Cerebellum (tissue), 4 donors: ENCODE measurements at places on chromosomes 2 and 18.
A peak's percentile ranks its signal among the peaks of the same experiment; 100 is the strongest.

GRCh38 chr2:232574674-232575403 is 24.4 kb downstream of the EIF4E2 start:
- no peak for DNase-seq

GRCh38 chr2:141806090-141806489 is 324.7 kb downstream of the LRP1B start:
- no peak for DNase-seq

- no peak for DNase-seq
Observed at GRCh38 chr2:120245520-120246332, 6.9 kb upstream of the RALB start.

GRCh38 chr2:67294218-67294617 is 102.9 kb upstream of the ETAA1 start:
- DNase-seq = no peak

GRCh38 chr2:42765686-42766085 is 1.8 kb upstream of the OXER1 start:
- no peak for DNase-seq

- DNase-seq = no peak
Observed at GRCh38 chr2:135786823-135787222, 45.2 kb downstream of the UBXN4 start.

DNA sequence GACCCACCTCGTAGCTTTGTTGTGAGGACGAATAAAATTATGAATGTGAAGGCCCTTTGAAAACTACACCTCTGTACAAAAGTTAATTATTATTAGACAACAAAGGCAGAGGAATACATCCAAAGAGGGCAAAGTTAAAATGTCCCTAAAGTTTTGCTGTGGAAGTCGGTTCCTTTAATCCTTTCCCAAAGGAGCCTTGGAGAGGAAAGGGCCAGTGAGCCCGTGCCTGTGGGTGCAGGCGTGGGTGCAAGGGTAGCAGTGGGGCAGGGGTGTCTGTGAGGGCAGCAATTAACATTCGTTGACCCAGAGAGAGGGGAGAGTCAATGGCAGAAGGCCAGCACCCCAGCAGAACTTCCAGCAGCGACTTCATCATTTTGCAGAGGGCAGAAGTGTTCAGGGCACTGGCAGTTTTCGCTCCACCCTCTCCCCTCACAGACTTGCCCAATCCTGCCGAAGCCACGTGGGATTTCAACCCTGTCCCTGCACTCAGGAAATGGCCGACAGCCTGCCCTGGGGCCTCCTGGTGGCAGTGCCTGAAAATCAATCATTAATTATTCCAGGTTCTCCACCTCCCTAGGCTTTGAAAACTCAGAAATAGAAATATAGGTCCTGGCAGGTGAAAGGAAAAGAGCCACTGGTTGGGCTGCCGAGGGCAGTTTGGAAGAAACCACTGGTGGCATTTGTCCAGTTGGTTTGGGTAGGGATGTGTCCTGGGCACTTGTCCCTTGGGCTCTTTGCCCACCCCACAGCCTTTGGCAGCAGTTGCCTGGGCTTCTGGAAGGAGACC is 4.2 kb upstream of the PAX8 start:
- DNase-seq = no peak

DNA sequence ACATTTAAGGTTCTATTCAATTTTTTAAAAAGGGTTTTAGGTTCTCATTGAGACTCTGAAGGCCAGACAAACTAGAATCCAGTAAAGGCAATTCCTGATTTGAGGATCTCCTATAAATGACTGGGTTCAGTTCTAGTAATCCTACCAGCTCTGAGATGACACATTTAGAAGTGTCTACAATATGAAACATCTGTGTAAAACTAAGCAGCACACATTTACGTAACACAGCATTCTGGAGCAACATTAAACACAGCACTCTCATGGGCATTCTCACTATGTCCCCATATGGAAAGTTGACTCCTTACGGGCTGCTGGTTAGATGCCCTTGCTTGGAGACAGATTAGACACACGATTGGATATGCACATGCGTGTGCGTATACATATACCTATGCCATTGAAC is 114.4 kb downstream of the ZNF385B start:
- no peak for DNase-seq

GRCh38 chr2:70673041-70673647 is 94.9 kb downstream of the ADD2 start:
- DNase-seq = no peak

- DNase-seq = no peak
Observed at GRCh38 chr18:28115149-28115550, 61.8 kb downstream of the CDH2 start.

- DNase-seq = no peak
Observed at GRCh38 chr2:229486673-229487072, 215.6 kb upstream of the PID1 start.

- no peak for DNase-seq
Observed at GRCh38 chr18:79790996-79791972, 6.5 kb upstream of the KCNG2 start.

- DNase-seq = no peak
Observed at GRCh38 chr2:157185476-157186227, 71.9 kb upstream of the GALNT5 start.

DNA sequence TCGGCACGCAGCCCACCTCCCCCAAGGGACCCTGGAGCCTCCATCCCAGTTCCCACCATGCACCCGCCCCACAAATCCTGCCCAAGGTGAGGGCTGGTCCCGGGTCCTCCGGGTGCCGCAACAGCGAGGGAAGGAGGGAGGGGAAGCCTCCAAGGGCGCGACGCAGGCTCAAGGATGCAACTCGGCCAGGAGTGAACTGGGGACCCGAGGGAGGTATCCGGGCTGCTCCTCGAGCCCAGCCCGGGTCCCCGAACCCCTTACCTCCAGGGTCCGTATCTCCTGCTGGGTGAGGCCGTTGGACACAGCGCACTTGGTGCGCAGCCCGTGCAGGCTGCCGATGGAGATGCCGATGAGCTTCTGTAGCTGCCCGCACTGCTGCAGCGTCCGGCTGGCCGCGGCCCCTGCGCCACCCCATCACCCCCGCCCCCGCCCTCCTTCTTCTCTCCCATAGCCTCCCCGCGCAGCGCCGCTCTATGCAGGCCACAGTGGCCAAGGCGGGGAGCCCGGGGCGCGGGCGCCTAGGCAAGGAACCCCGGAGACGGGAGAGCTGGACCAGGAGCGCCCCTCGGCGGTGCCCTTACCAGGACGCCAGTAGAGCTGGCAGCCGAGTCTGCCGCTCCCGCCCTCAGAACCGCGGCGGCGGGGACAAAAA is 124.1 kb downstream of the ANKRD30BL start:
- DNase-seq = peak; percentile 1

GRCh38 chr18:32753656-32754260 is 19.1 kb downstream of the KLHL14 start:
- no peak for DNase-seq

DNA sequence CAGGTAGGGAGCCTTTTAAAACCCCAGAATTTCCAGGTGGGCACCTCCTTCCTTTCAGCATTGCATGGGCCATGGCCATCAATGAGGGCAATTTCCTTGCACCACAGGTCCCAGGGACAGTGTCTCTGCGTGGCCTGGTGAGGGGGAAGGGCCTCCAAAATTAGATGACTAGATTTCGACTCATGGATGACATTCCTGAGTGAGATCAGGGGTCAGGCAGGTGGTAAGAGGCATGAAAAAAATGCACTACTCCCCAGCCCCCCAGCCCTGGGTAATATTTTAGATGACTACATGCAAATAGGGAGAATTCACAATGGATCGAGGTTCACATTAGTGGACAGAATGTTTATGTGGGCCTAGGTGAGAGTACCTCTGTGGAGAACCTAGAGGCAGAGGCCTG is 19.0 kb upstream of the IGFBP5 start:
- DNase-seq = no peak

GRCh38 chr18:77544792-77545191 is 295.1 kb downstream of the GALR1 start:
- no peak for DNase-seq

GRCh38 chr2:10531874-10532637 is 83.9 kb upstream of the ODC1 start:
- DNase-seq = no peak

- no peak for DNase-seq
Observed at GRCh38 chr2:227320305-227321094, 4.6 kb upstream of the MFF start.

GRCh38 chr2:102444233-102444632 is 21.3 kb downstream of the IL18RAP start:
- DNase-seq = no peak

DNA sequence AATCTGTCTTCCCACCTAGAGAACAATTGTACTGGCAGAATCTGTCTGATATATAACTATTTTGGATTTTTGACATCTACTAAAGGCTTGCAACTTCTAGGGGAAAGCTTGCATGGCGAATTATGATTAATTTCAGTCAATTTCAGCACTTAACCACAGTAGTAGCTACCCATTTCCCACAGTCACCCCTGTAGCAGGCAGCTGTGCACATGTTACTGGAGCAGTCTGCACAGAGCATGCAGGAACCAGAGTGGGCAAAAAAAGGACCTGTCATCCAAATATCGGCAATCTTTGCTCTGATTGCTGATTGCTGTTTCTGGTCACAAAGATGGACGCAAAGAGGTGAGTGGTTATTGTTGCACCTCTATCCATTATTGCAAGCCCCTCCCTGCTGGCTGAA is 473.3 kb downstream of the SPAG16 start:
- no peak for DNase-seq

DNA sequence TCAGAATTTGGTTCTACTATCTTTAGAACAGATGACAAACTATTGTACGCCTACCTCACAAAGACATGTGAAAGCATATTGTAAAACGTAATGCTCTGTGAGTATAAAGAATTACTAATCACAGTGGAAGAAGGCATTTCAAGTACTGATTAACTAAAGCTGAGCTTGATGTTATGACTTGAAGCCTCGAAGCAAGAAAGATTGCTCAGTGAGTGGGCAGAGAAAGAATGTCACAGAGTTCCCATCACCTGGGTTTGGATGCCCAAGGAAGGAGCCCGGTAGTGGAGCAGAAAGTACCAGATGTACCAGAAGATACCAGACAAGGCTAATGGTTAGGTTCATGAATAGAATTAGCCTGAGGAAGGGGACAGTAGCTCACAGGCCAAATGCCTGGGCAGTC is 39.5 kb upstream of the FAM110C start:
- no peak for DNase-seq

DNA sequence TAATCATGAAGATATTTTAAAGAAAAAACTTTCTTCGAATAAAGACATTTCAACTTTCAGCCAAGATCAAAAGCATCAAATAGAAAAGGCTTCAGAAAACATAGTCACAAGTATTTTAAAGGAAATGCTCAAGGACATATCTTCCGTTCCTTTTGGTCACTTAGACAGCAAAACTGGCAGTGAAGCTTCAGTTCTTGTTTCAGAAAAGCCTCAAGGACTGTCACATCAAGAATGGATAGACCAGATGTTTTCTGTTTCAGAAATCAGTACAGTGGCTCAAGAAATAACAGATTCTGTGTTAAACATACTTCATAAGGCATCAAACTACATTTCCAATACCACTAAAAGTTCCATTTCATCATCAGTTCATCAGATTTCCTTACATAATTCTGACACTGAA is 51.8 kb downstream of the FSIP2 start:
- no peak for DNase-seq

- no peak for DNase-seq
Observed at GRCh38 chr2:239034561-239035341, 186.9 kb downstream of the TWIST2 start.

DNA sequence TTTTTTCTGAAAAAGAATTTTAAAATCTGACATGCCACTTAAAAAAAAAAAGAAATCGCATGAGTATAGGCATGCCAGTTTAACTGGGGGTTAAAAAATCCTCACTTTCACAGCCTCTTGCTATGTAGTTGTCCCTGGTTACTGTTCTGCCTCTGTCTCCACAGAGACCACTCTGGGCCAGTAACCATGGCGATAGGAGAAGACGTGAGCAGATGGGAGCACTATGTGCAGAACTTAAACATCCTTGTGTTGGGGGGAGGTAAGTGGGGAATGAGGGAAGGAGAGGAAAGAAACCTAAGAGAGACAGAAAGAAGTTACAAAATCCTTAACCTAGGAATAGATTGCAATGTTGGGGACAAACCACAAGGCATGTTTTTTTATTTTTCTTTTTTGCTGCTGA is 75.9 kb upstream of the CYRIA start:
- no peak for DNase-seq

GRCh38 chr2:174780191-174780840 is 16.0 kb upstream of the CHRNA1 start:
- DNase-seq = no peak

- DNase-seq = no peak
Observed at GRCh38 chr2:166158546-166158945, 30.7 kb upstream of the SCN1A start.
